Activated naive CD8-positive, alpha-beta T cell treated with anti-CD3 and anti-CD28 coated beads for 36 hours (primary cell): ENCODE measurements at places on chromosomes 6 and 20. TPM values are rescaled to one million over a fixed set of nuclear protein-coding genes. Genes with fewer than 3 reads are reported as not detected.

Gene TENT5A
- total RNA-seq = 0.94 TPM

Gene OR2J1
- not detected for total RNA-seq

Gene TBXT
- total RNA-seq = not detected

Gene PPP1R16B
- total RNA-seq = 65.3 TPM

Gene RNF217
- total RNA-seq = 0.30 TPM

Gene WFDC2
- not detected for total RNA-seq

Gene DEFB116
- total RNA-seq = not detected

Gene CST5
- total RNA-seq = not detected

Gene EYA2
- total RNA-seq = not detected

Gene PAX1
- not detected for total RNA-seq
